ENCODE measurements at places on chromosomes 11 and 22.

GRCh38 chr11:73237471-73238290, 19.6 kb downstream of the P2RY2 start:
- no peak for DNase-seq

DNA sequence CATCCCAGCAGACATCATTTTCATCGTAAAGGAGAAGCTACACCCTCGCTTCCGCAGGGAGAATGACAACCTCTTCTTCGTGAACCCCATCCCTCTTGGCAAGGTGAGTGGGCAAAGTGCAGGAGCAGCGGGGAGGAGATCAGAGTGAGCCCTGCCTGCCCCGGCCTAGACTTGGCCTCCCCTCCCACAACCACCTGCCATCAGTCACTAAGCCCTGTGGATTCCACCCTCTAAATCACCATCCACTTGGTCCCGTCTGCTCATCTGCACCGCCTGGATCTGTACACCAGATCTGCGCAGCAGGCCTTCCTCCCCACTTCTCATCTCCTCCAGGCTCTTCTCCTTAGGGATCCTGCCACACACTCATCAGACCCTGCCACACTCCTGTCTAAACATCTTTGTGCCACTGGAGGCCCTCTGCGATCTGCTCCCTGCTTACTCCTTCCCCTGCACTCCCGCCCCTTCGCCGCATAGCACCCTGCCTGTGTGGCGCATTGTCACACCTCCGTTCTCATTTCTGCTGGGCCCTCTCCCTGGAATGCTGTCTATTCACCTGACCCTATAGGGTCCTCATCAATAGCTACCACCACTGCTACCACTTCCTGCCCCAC, 14.2 kb downstream of the UCP2 start:
- DNase-seq = no peak

DNA sequence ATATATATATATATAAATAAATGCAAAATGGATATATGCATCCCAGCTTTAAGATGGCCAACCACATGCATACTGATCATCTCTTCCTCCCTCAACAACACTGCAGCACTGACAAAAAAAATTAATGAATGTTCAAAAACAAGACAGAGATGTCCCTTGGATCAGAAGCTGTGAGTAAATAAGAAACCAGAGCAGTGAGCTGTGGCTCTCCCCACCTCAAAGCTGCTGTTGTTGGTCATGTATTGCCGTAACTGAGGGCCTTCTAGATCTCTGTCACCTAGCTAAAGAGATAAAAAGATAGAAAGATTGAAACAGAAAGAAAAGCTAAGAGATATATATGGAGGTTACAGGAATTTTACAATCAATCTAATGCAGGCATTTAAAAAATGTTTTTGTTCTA, 15.5 kb upstream of the TMEM135 start:
- no peak for DNase-seq

- no peak for DNase-seq
These were observed 386.7 kb downstream of the BRD1 start for GRCh38 chr22:49440931-49441330.

GRCh38 chr11:68214173-68215086, 1.3 kb upstream of the KMT5B start:
- DNase-seq = no peak

DNA sequence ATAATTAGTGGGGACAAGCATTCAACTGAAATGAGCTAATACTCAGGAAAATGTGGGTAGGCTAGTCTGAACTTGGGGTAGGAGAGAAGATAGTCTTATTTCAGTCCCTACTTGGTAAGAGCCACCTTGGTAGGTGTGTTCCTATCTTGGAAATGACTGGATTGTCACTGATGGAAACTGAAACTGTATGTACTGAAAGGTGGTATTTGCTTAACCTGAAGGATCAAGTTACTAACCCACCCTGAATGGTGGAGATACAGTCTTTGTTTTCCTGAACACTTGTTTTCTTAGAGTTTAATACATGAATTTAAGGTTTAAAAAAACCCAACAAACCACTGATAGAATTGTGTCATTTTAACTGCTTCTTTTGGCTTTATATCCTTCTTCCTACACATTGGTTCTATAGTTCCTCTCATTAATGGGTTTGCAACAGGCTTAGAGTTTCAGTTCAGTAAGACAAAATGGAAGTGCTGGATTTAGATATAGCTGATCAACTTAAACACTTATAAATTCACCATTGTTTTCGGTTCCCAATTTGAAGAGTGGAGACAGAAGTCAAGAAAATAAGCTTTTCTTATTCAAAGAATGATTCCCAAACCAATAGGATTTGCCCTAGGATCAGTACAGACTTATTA, 4.2 kb downstream of the FAR1 start:
- no peak for DNase-seq

- no peak for DNase-seq
These were observed 186.2 kb downstream of the SPON1 start for GRCh38 chr11:14148653-14149273.

DNA sequence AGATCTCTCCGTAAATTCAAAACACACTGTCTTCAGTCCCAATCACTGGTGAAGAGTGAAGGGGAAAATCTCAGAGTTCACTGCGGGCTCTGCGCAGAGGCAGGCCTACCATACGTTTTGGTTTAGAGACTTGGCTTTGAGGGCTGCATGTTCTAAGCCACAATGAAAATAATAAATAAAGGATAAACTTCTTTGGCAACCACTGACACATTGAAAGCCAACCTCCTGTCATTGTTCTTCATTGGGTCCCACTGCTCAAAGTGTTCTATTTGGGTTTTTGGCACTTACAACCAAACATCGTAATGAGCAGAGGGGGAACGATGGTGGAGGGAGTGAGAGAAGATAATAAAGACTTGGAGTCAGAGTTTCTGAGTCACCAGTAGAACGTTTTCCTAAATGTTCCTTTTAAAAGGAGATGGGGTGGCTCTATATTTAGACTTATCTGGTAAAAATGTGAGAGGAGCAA, 472.9 kb downstream of the SOX6 start:
- DNase-seq = no peak
